ENCODE measurements at places on chromosomes 11 and 22.

GRCh38 chr11:1451781-1452470 lies 34.7 kb downstream of the MOB2 start:
- DNase-seq, result no peak

- DNase-seq, result no peak
Measured at GRCh38 chr11:76808996-76809395, 25.8 kb downstream of the TSKU start.

- DNase-seq, result no peak
Measured at GRCh38 chr11:975827-976226, 50.2 kb downstream of the AP2A2 start.

GRCh38 chr22:45516923-45517675 lies 14.4 kb downstream of the FBLN1 start:
- DNase-seq, result no peak

DNA sequence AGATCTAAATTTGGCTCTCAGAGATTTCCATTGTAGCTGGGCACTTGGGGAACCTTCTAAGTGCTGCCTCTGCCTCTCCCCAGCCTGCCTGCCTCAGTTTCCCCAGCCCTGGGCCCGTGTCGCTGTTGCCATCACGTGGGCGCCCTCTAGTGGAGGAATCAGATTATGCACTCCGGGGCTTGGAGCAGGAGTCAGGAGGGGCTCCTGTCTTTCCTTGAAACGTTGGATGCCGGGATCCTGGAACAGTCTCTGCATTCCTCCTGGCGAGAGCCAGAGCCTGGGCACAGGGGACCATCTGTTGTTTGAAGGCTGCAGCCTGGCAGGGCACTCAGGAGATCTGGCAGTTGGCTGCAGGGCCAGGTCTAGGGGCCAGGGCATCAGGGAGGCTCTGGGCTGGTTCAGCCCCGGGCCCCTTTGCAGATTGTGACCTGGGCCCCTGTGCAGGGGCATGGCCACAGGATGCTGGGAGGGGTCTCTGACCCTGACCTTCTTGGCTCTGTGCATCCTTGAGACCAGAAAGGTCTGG lies 71.6 kb downstream of the LRP5 start:
- no peak for DNase-seq

DNA sequence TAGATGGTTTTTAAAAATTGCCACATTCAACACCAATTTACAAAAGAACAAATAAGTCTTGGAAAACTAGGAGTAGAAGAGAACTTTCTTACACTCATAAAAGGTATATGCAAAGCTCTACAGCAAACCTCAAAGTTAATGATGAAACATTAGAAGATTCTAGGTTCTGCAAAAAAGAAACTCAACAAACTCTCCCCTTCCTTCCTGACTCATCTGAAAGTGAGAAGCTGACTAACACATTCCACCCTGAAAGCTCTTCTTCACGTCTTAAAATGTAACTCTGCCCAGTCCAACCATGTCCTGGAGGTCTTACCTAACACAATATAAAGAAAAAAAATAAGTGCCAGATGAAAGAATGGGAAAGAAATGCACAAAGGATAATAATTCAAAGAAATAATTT lies 218.9 kb upstream of the ISX start:
- no peak for DNase-seq

DNA sequence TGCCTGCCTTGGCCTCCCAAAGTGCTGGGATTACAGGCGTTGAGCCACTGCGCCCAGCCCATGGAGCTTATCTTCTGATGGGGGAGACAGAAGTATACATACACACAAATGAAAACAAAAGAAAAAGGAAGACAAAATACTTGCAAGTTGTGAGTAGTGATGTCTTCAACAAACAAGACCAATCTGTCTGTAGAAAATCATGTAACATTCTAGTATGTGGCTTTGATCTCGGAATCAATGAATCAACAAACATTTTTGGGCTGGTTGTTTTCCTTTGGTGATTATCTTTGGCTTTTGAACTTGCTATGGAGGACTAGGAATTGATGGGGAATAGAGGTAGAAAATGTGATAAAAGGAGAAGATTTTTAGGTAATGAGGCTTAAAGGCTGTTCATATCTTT lies 3.4 kb upstream of the CTNND1 start:
- DNase-seq, result no peak

- no peak for DNase-seq
Measured at GRCh38 chr22:21681566-21682370, 16.0 kb downstream of the PPIL2 start.

DNA sequence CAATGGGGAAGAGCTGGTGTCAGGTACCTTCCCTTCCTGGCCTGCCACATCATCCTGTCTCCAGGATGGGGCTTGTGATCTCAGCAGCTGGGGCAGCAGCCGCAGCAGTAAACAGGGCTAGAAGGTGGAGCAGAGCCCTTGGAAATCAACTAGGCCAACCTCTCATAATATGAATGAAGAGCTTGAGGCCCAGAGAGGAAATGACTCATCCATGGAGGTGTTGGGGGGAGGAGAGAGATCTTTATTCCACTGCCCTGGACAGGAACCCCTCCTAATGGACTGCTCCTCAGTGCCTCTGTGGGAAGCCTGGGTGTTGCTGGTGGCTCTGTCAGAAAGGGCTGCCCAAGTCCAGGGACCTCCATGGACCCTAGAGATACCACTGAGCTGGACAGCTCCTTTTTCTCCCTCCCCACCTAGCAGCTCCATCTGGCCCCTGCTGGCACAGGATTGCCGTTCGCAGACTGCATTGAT lies 111.8 kb downstream of the OSBP2 start:
- no peak for DNase-seq

- no peak for DNase-seq
Measured at GRCh38 chr11:109845437-109845836, 247.8 kb upstream of the ZC3H12C start.
